ENCODE measurements at places on chromosomes 4 and X. TPM values are rescaled to one million over a fixed set of nuclear protein-coding genes. Genes with fewer than 3 reads are reported as not detected.

MAGEE2 gene
- not detected for total RNA-seq

DNA sequence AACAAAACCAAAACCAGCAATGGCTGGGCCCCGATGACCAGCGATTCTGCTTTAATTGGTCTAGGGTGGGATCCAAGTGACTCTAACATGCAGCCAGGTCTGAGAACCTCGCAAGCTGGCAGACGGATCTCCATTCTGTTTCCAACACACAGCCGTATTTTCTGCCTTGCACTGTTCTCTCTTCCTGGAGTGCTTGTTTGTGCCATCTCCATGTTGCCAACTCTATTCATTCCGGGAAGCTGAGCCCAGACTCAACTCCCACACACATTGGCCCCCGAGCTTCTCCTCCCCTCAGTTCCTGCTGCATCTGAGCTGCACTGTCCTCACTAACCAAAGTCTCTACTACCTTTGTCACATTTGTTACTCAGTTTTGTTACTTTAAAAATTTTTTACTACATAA lies 35.6 kb downstream of the GEMIN8 start:
- DNase-seq: peak; percentile 2

- DNase-seq: peak; percentile 55
Measured at GRCh38 chrX:109475174-109475891, 6.6 kb downstream of the GUCY2F start.

DNA sequence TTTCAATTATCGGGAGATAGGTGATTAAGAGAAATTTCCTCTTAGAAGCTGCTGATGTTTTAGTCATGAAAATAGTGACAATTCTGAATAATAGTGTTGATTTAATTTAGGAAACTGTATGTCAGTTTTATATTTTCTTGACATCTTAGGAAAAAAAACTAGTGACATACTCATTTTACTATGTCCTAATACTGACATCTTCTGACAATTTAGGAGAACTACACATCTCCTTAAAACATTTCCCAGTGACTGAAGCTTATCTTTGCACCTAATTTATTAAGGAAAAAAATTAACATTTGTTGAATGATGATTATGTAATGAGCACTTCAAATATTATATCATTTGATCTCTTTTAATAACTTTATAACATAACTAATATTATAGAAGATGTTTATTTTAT lies 42.0 kb upstream of the RBMXL3 start:
- DNase-seq: peak; percentile 50

GRCh38 chrX:154890990-154891639 lies 5.0 kb downstream of the F8A1 start:
- peak; percentile 2 for DNase-seq

DNA sequence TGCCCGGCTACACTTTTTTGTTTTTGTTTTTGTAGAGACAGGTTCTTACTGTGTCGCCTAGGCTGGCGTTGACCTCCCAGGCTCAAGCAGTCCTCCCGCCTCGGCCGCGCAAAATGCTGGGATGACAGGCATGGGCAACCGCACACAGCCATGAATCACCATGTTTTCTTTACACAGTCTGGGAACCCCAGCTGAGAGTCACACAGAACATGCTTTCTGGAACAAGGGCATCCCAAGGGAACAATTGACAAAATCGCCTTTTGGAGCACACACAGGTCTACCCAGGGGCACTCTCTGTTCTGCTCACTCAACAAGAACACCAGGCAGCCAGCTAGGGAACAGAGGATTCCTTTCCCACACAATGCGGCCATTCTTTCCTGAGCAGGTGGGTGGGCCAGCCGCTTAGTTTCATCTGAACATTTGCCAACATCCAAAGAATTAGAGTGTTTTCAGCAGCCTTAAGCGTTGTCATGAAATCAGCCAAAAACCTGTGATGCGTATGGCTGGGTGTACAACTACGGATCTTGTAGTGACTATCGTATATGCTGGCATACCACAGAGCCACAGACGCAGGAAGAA lies 15.7 kb downstream of the PRKX start:
- peak; percentile 23 for DNase-seq

DNA sequence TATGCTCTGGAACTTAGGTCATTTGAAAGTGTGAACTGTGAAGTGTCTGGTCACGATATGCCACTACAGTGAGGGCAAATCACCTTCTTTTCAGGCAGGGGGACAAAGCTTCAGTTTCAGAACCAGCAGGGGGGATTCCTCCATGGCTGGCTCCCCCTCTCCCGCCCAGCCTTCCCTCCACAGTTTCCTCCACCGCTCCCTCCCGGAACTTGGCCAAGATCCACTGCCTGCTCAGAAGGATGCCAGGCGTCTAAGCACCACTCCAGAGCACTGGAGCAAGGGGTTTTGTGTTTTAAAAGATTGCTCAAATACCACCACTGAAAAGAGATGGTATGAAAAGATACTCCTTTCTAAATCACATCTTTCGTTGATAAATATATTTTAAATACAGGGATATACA lies 126.9 kb downstream of the ELOVL6 start:
- DNase-seq: no peak

Measured in fibroblast of the aortic adventitia (primary cell).